ENCODE measurements at places on chromosomes 7 and 10.

- no peak for DNase-seq
These were observed 39.6 kb downstream of the CUL2 start for GRCh38 chr10:35050568-35050967.

DNA sequence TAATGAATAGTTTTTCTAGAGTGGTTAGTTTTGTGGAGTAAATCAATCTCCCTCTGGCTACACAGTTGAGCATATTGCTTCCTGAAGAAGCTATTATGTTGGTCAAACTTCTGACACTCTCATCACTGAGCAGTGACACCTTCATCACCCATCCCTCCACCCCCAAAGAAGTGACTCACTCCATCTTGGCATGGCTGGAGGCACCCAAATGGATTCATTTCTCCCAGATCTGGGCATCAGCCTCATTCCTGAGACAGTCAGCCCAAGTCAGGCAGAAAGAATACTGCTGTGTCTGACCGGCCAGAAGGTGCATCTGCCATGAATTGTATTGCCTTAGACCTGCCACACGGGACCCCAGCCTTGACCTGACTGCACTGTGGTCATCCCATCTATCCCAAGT, 117.0 kb upstream of the HABP2 start:
- DNase-seq, result no peak

- no peak for DNase-seq
These were observed 2.0 kb downstream of the FBXL15 start for GRCh38 chr10:102422545-102423129.

GRCh38 chr10:84599254-84599653, 270.9 kb downstream of the CCSER2 start:
- DNase-seq, result no peak

DNA sequence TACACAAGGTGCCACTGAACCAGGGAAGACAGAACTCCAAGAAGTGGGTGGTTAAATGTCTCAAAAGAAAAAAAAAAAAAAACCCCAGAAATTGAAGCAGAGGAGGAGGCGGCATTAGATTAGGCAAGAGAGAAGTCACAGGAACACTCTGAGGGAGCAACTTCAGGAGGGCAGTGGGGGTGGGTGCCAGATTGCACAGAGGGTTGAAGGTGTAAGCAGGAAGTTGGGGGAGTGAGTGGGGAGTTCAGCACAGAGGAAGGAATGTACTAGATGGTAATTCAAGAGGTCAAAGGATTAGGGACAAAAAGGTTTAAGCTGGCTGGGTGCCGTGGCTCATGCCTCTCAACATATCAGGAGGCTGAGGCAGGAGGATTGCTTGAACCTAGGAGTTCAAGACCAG, 110.0 kb upstream of the PDLIM1 start:
- DNase-seq, result no peak

- DNase-seq, result no peak
These were observed 47.3 kb upstream of the OPALIN start for GRCh38 chr10:96406091-96406490.

DNA sequence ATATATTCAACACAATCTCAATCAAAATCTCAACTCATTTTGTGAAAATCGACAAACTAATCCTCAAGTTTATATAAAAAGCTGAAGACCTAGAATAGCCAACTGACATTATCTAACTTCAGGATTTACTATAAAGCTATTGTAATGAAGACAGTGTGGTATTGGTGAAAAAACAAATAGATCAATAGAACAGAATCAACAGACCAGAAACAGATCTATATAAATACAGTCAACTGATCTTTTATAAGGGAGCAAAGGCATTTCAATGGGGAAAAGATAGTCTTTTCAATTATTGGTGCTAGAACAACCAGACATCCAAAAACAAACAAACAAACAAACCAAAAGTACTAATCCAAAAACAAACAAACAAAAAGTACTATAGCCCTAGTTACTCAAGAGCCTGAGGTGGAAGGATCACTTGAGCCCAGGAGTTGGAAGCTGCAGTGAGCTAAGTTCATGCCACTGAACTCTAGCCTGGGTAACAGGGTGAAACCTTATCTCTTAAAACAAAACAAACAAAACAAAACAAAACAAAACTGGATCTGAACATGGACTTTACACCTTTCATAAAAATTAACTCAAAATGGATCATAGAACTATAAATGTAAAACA, 26.6 kb upstream of the AKR1D1 start:
- DNase-seq, result no peak

GRCh38 chr7:121197455-121197854, 131.3 kb upstream of the WNT16 start:
- no peak for DNase-seq

GRCh38 chr7:131007439-131008330, 273.7 kb upstream of the KLF14 start:
- peak; percentile 76 for DNase-seq

- DNase-seq, result no peak
These were observed 221.5 kb upstream of the GHITM start for GRCh38 chr10:83917537-83918506.

GRCh38 chr10:104842704-104843103, 201.6 kb downstream of the SORCS3 start:
- no peak for DNase-seq

Measured in DND-41 (cell line).